ENCODE measurements at places on chromosomes 6 and 20. TPM values are rescaled to one million over a fixed set of nuclear protein-coding genes. Genes with fewer than 3 reads are reported as not detected.

Gene CHD6
- 34.7 TPM for total RNA-seq

DNA sequence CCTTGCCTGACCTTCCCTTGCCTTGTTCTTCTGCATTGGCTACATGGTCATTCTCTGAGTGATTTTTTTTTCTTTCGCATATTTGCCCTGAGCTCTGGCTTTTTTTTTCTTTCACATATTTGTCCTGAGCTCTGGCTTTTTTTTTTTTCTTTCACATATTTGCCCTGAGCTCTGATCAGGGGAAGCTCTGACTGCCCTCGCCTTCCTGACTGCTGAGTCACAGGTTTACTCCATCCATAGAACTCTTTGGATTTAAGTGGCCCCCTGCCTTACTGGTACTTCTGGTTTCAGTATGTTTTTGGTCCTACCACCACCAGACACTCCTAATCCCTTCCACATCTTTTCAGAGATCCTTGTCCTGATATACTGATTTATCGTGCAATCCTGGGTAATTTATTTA, 201.1 kb downstream of the OGFRL1 start:
- peak; percentile 73 for DNase-seq

GRCh38 chr6:89509777-89510281, 76.9 kb downstream of the ANKRD6 start:
- peak; percentile 72 for DNase-seq

- no peak for DNase-seq
These were observed 87.1 kb downstream of the BACH2 start for GRCh38 chr6:90209527-90209926.

DNA sequence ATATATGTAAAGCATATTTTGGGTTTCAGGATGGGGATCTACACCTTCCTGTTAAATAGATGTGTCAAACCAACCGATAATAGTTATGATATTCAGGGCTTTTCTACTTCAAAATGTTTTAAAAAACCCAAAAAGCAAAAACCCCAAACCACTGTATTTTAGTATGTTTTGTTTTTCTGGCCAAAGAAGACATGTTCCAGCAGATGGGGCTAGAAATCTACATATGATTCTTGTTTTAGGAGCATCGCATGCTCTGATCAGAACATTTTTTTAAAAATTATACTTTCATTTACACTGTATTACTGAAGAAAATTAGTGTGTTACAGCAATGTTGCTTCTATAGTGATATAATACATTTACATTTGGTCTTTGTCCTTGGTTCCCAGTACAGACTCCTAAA, 11.0 kb downstream of the RMND1 start:
- DNase-seq: no peak

- peak; percentile 89 for DNase-seq
These were observed at the start of gene ANKS1A for GRCh38 chr6:34888874-34889555. TSS of gene ANKS1A (plus strand) at chr6:34889255. CDS start at chr6:34889403, 148 bp downstream.
